ENCODE measurements at places on chromosomes 1 and 21. TPM values are rescaled to one million over a fixed set of nuclear protein-coding genes. Genes with fewer than 3 reads are reported as not detected.

DNA sequence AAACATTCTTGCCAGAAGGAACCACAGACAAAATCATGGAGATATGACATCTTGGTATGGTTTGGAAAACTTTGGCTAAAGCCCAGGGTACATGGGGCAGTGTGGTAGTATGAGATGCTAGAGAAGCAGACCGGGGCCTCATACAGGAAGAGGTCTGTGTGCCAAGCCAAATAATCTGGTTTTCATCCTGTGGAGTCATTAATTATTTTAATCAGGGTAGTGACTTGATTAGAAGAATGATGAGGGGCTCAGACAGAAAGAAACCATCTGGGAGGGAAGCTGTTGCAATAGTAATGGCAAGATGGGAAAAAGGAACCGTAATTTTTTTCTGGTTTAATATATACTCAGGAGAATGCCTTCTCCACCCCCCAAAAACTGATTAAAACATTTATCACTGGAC is 318.0 kb downstream of the BRINP2 start:
- no peak for DNase-seq

- DNase-seq = no peak
Observed at GRCh38 chr1:245687636-245688535, 533.1 kb downstream of the KIF26B start.

LRRN2 gene
- total RNA-seq = 0.69 TPM

- peak; percentile 81 for DNase-seq
Observed at GRCh38 chr1:220810179-220810653, 23.5 kb downstream of the MTARC1 start.

FCRL4 gene
- total RNA-seq = not detected

GRCh38 chr1:37174876-37175275 is 140.6 kb upstream of the GRIK3 start:
- DNase-seq = no peak

DNA sequence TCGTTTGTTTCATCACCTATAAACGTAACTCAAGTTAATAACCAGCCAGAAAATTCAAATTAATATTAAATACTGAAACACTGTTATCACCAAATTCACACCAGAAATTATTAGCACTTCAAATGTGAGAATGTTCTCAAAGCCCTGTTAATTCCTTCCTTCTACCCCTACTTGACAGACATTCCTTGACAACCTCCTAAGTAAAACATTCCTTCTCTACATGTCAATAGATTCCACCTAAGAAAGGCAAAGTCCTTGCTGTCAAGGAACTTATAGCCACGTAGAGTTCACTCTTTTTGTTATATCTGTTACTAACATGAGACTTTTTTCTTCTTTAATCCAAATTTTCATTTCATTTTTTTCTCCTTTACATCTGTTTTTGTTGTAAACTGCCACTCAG is 441.5 kb downstream of the SMYD3 start:
- DNase-seq = no peak

DNA sequence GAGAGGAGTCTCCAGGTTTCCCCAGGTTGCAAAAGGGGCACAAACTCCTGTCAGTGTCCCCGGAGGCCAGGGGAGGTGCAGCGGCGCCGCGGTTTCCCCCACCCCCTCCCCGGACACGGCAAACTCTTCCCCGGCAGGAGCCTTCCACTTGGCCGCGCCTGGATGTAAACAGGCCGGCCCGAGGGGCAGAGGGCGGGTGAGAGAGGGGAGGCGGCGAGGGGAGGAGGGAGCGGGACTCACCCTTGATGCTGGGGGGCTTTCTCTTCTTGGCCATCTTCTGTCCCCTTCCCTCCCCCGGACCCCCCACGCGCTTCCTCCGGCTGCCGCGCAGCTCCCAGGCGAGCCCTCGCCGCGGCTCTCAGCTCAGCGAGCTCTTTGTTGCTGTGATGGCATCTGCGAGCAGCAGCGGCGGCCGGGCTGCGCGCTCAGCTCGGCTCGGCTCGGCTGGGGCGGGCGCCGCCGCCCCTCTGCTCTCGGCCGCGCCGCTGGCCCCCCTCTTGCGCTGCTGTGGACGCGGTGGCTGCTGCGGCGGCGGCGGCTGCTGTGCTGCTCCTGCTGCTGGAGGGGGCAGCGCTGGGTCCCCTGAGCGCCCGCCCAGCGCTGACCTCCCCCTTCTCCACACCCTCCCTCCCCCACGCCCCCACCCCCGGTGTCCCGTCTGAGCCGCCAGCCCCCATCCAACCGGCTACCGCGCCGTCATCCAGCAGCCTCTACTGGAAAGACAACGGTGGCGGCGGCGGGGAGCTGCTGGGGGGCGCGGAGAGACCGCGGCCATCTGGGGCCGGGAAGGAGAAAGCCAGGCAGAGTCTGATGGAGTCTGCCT is 4.9 kb upstream of the SLC44A5 start:
- DNase-seq = peak; percentile 23

GRCh38 chr1:16072616-16073484 is 601 bp downstream of the FAM131C start:
- DNase-seq = peak; percentile 33

DNA sequence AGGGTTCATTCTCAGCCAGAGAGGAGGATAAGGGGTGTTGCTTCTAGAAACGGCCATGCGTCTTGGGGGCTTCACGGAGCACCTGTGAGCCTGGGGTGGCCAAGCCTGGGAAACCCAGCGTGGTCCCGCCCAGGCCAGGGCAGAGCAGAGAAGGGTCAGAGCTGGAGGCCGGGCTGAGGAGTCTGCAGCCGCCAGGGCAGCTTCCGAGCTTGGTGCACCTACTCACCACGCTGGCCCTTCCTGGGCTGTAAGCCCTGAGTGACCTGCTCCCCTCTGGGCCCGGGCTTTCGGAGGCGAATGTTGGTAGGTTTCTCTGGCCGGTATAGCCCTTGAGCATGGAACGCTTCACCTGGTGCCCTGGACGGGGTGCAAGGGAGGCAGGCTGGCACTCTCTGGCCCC is 169.8 kb upstream of the ARHGEF16 start:
- no peak for DNase-seq

GRCh38 chr1:27672750-27673112 is 739 bp upstream of the IFI6 start:
- DNase-seq = no peak

GRCh38 chr1:218524526-218524925 is 179.4 kb downstream of the TGFB2 start:
- DNase-seq = peak; percentile 57

DNA sequence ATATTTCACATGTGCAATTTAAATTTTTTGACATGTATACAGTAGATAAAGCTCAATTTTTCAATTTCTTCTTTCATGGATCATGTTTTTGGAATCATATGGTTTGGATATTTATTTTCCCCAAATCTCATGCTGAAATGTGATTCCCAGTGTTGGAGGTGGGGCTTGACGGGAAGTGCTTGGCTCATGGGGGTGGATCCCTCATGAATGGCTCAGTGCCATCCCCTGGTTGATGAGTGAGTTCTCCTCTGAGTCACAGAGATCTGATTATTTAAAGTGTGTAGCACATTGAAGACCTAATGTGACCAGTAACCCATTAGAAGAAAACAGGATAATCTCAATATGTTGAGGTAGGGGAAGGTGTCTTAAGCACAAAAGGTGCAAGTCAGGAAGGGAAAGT is 9.1 kb upstream of the IFI16 start:
- peak; percentile 94 for DNase-seq

- no peak for DNase-seq
Observed at GRCh38 chr1:19769211-19769932, 30.3 kb downstream of the TMCO4 start.

LYSMD1 gene
- 11.4 TPM for total RNA-seq

INAVA gene
- 7.3 TPM for total RNA-seq

PTAFR gene
- total RNA-seq = 0.89 TPM

- DNase-seq = no peak
Observed at GRCh38 chr1:114651893-114652292, 18.0 kb downstream of the DENND2C start.

PPM1J gene
- total RNA-seq = 0.06 TPM

MAEL gene
- not detected for total RNA-seq

- peak; percentile 70 for DNase-seq
Observed at GRCh38 chr1:91166106-91166712, 144.4 kb upstream of the ZNF644 start.

- DNase-seq = no peak
Observed at GRCh38 chr1:51355382-51355781, 25.0 kb upstream of the TTC39A start.

ZNF593OS gene
- total RNA-seq = not detected

DSCAM gene
- 1.4 TPM for total RNA-seq

- no peak for DNase-seq
Observed at GRCh38 chr1:117562581-117563491, 43.0 kb upstream of the TENT5C start.

- no peak for DNase-seq
Observed at GRCh38 chr1:207873055-207873890, 37.7 kb downstream of the CD34 start.

DNA sequence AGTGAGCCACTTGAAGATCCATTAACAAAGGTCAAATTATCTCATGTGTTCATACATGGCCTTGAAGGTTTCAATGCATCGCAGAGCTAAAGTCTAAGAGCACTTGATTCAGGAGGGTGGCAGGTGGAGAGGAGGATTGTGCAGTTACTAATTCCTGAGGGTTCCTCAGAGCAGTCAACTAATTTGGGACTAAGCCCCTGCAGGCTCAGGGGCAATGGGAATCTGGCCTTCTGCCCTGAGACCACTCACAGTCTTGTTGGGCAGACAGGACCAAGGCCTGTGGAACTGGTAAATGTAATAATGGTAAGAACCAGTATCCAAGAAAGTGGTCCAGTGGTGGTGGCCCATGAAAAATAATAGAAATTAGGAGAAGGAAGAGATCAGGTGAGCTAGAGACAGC is 127.4 kb upstream of the HMGB4 start:
- no peak for DNase-seq

DNA sequence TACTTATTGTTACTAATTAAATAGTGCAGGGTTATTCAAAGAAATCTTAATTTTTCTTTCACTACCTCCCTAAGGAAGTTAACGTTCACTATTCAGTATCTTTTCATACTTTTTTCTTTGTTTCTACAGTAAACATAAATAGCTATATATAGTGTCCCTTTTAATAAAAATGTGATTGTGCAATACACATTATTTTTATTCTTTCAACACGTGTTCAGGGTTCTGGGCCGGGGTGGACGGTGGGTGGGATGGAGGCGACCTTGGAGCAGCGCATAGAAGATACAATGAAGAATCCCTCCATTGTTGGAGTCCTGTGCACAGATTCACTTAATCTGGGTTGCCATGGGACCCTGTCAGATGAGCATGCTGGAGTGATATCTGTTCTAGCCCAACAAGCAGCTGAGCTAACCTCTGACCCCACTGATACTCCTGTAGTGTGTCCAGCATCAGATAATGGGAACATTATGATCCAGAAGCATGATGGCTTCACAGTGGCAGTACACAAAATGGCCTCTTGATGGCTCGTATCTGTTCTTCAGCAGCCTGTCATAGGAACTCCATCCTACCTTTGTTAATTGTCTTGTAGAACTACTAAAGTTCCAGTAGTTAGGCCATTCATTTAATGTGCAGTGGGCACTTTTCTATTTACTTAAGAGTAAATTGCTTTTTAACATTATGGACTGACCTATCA is 155.9 kb upstream of the L1TD1 start:
- no peak for DNase-seq
